CD4-positive, alpha-beta T cell treated with Interleukin-2 at 100 ng/mL for 4 hours (primary cell): ENCODE measurements at places on chromosomes 3 and 15.

DNA sequence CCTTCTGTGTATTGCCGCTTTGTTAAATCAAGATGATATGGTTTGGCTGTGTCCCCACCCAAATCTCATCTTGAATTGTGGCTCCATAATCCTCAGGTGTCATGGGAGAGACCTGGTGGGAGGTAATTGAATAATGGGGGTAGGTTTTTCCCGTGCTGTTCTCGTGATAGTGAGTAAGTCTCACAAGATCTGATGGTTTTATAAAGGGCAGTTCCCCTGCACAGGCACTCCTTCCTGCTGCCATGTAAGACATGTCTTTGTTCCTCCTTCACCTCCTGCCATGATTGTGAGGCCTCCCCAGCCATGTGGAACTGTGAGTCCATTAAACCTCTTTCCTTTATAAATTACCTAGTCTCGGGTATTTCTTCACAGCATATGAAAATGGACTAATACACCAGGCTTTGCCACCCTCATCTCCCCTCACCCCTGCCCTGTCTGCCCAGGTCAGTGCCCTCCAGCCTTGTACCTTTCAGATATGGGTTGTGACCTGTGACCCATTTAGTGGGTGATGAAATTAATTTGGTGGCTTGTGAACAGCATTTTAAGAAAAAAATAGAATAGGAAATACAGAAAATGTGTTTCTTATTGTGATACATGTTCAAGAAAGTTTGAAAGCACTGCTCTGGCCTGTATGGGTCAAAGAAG, 56.1 kb upstream of the MCF2L2 start:
- no peak for DNase-seq

DNA sequence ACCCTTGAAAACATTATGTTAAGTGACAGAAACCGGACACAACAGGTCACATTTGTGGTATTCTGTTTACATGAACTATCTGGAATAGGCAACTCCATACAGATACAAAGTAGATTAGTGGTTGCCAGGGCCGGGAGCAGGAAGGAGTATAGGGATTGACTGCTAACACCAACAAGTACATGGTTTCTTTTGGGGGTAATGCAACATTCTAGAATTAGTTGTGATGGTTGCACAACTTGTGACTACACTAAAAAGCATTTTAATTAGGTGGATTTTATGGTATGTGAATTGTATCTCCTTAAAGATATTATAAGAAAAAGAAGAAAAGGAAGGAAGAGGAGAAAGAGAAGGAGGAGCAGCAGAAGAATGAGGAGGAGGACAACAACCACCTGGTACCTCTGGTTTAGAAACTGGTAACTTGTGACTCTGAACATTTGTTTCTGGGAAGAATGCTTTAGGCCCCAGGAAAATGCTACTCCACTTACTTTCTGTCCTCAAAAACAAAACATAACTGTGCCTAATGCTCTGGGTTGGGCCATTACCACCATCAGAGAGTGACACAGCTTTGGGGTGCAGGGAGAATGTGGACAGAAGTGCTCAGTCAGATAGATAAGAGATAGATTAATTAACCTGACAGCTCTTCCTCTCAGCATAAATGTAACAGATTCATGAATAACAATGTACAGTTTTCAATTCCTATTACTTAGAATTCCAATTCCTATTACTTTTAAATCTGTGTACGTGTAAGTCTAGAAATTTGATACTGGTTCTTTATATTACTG, 20.3 kb downstream of the SETMAR start:
- DNase-seq, result no peak

DNA sequence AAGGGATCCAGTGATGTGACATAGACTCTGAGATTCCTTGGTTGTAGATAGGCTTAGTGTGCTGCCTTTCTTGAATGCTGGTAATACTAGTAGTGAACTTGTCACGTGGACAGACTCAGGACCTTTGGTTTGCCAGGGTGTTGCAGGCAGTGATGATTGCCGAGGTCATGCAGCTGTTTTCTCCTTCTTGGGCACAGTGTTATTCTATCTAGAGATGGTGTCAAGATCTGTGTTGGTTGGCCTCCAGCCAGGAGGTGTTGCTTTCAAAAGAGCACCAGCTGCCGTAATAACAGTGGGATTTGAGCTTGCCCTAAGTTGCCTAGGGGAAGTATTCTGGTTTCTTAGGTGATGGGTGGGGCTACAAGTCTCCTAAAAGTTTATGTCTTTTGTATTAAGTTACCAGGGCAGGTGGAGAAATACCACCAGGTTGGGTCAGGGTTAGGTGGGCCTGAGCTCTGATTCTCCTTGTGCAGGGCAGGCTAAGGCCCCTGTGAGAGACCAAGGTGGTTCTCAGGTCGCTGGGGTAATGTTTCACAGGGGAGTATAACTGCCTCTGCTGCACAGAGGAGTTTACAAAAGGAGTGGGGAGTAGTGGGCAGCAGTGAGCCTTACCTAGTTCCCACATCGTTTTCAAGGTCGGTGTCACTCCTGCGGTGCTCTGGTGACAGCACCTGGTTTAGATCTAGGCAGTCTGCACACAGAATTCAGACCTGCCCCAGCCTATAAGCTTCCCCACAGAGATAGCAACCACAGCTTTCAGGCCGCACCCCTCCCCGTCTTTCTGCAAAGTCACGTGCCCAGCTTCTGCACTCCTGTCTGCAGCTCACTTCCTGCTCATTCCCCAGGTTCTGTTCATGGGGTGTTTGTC, 350.3 kb downstream of the DOCK3 start:
- DNase-seq, result peak; percentile 79

GRCh38 chr3:12369598-12369997, 80.7 kb downstream of the PPARG start:
- DNase-seq, result no peak

GRCh38 chr3:24831221-24831620, 336.6 kb upstream of the THRB start:
- DNase-seq, result no peak

DNA sequence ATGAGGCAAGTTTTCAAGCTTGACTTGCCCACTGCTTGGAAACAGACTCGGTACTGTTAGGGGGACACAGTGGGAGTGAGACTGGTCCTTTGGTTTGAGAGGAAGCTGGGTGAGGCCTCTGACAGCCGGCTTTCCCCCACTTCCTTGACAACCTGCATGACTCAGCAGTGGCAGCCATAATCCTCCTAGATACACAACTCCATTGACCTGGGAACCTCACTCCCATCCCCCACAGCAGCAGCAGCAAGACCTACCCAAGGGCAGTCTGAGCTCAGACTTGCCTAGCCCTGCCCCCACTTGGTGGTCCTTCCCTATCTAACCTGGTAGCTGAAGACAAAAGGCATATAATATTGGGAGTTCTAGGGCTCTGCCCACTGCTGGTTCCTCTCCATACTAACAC, 1043.5 kb upstream of the ALCAM start:
- no peak for DNase-seq
